ENCODE measurements at places on chromosomes 4 and X.

DNA sequence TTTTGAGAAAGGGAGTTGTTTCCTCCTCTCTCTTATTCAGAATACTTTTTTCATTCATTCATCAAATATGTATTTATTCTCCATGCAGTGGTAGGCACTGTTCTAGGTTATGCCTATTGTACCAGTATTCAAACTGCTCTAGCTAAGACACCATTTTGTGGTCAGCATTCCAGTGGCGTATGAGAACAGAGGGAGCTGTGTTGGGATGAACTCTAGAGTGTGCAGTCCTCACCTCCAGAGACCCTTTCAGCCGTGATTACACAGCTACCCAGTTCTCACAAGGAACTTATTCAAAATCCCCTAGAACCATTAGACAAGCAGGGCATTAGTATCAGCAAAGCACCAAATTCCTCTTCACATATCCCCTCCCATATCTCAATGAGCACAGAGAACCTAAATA lies 4.2 kb downstream of the TLR1 start:
- DNase-seq, result no peak

DNA sequence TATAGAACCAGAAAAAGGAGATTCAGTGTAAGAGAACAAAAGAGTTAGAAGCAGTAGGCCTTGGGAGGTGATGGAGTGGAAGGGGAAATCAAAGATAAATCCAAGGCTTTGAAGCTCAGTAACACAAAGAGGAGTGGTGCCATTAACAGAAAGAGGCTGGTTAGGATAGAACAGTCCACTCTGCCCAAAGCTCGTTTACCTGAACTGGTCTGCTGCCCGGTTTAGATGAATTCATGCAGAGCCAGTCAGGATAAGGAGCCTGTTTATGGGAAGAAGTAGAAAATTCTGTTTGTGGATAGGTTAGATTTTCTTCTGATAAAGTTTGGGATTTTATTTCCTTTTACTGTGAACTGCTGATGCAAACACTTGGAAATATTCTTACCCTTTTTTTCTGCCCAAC lies 80.6 kb downstream of the HMGB2 start:
- DNase-seq, result no peak

DNA sequence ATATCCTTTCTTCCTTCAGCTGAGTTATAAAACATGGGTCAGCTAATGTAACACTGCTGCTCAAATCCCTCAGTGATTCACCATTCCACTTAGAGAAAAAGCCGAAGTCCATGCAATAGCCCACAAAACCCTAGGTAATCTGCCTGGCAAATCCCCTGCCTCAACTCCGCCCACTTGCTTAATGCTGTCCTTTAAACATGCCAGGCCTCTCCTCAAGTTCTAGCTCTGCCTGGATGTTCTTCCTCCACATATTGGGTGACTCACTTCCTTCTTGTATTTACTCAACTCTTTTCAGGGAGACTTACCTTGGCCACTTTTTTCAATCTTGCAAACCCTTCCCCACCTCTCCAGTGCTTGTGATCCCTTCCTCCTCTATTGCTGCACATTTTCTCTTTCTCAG lies 89.8 kb downstream of the EMCN start:
- DNase-seq, result no peak

DNA sequence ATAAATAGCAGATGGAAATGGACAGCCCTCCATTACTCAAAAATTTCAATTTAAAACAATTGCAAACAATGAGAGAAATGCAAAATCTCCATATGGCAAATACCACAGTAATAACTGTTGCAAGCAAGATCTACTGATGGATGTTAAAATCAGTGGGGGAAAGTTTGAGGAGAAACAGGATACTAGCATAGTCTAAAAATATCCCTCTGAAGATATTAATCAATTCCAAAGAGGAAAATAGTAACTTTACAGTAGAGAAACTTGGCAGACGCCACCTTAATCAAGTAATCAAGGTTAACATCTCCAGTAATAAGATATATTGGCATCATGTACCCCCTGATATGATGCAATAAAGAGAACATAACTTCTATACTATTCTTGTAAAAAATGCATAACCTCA lies 344.8 kb downstream of the ZNF674 start:
- no peak for DNase-seq

- DNase-seq, result no peak
Observed at GRCh38 chr4:19304028-19304427, 947.7 kb upstream of the SLIT2 start.

GRCh38 chr4:105755375-105755774 lies 46.8 kb downstream of the GSTCD start:
- DNase-seq, result no peak

- no peak for DNase-seq
Observed at GRCh38 chr4:14132301-14132700, 504.8 kb upstream of the BOD1L1 start.

- no peak for DNase-seq
Observed at GRCh38 chr4:158869001-158869400, 100.2 kb downstream of the FNIP2 start.

- DNase-seq, result no peak
Observed at GRCh38 chr4:73718375-73719373, 21.7 kb upstream of the CXCL8 start.

DNA sequence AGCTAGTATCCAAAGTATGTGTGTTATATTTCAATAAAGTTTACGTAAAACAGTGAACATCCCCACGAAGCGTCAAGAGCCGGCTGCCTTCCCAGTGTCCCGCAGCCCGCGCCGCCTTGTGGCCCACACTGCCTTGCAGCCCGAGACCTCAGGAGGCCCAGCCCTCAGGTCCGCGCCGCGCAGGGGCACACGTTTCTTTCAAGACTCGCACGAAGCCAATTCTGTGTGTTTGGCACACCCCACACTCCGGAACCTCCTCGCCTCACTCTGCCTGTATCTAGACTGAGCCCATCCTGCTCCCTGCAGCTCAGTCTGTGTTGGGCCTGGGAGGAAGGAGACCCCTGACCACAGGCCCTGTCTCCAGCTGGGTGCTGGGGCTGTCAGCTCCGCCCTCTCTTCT lies 5.8 kb downstream of the LRPAP1 start:
- no peak for DNase-seq

GRCh38 chr4:18608908-18609533 lies 587.5 kb upstream of the LCORL start:
- DNase-seq, result no peak

DNA sequence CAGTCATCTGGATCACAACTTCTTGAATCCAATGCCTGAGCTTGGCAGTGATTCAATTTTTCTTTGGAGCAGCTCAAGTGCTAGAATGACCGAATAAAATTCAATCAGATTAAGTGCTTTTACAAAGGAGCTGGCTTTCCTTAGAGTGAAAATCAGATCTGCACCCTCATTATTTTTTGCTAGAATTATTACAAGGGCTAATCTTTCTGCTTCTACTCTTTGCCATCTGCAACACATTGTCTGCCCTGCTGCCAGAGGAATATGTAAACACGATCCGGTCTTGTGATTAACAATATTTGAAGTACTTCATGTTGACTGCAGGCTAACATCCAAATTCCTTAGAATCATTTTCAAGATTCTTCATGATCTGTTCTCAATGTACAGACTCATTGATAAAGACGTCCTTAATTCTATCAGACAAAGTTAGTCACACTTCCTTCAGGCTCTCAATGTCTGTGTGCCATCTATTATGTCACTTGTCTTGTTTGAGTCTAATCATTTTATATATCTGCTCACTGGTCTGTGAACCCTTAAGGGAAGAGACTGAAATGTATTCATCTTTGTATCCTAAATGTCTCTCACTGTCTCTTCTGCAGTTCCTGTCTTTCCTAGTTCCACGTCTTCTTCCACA lies 531.2 kb downstream of the GALNTL6 start:
- DNase-seq, result no peak

Measured in T-helper 2 cell treated with Interferon-gamma antibody and Interleukin-4, amounts not matched to agents 5 μg/mL and 100 μg/mL, for 36 hours (primary cell).